ENCODE measurements at places on chromosomes 5 and 9. TPM values are rescaled to one million over a fixed set of nuclear protein-coding genes. Genes with fewer than 3 reads are reported as not detected.

GRCh38 chr5:27158775-27159174 lies 120.4 kb upstream of the CDH9 start:
- H3K4me1 ChIP-seq, result no peaks in the 10 kb centered on the region
- H3K27ac ChIP-seq, result no peak overlapping the region
- no peaks in the 10 kb centered on the region for H3K36me3 ChIP-seq
- no peaks in the 10 kb centered on the region for H3K27me3 ChIP-seq

DNA sequence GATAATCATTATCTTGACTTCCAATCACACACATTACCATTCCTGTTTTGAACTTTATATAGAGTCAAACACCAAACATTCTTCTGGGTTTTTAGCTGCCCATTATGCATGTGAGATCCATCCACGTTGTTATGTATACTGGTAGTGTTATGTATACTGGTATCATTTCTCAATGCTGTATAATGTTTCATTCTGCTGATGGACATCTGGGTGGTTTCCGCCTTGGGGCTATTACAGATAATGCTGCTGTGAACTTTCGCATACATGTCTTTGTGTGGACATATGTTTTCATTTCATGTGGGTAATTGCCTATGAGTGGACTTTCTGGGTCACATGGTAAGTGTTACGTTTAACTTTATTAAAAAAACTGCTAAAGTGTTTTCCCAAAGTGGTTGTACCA lies 217.8 kb upstream of the EFNA5 start:
- H3K27me3 ChIP-seq, result no peaks in the 10 kb centered on the region
- no peaks in the 10 kb centered on the region for H3K36me3 ChIP-seq
- H3K27ac ChIP-seq, result no peak overlapping the region
- no peak for DNase-seq

CTNND2 gene
- total RNA-seq, result 0.35 TPM

- H3K4me3 ChIP-seq, result no peak overlapping the region
- H3K36me3 ChIP-seq, result no peaks in the 10 kb centered on the region
- no peak for DNase-seq
- H3K27ac ChIP-seq, result no peak overlapping the region
Measured at GRCh38 chr5:162543437-162543836, 475.9 kb downstream of the GABRG2 start.

DNA sequence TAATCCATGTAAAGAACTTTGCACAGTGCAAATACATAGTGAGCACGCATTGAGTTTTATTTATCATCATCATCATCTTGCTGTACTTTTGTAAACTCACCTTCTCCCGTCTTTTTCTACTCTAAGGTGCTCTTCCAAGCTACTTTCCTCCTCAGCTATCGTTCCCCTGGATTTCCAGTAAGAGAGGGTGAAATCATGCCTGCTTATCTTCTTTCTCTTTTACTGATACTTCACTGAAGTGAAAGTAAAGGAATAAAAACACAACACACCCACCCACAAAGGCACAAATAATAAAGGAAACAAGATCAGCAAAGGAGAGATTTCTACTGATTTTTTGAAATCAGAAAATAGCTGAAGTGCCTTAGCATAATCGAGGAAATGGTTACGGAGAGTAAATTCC lies 509.9 kb downstream of the RAB3C start:
- H3K4me3 ChIP-seq, result no peak overlapping the region
- H3K4me1 ChIP-seq, result no peaks in the 10 kb centered on the region
- no peaks in the 10 kb centered on the region for H3K27me3 ChIP-seq
- no peaks in the 10 kb centered on the region for H3K36me3 ChIP-seq

DNA sequence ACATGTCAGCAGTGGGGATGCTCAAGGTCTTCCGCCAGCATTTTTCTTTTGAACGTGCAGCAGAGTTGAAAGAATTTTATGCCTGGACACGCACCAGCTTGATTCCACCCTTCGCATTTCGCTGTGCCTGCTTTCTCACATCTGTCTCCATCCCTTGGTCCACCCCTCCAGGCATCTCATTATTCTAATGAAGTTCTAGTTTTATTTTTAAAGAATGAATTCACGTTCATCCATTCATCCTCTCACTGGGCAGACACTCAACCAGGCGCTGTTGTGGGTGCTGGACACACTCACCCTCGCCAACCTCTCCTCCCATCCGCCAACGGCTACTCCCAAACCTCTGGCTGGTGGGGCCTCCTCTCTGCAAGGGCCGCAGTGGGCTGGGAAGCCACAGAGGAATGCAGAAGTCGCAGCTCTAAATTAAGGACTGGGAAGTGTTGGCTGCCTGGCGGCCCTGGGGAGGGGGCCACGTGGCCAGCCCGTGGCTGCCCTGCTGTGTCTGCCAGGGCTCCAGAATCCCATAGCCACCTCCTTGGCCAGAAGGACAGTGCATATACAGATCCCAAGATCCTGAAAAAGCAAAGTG lies 6.7 kb downstream of the SUSD3 start:
- H3K36me3 ChIP-seq, result no peaks in the 10 kb centered on the region
- H3K4me3 ChIP-seq, result no peak overlapping the region
- no peaks in the 10 kb centered on the region for H3K27me3 ChIP-seq

GRCh38 chr5:59760785-59761348 lies 132.7 kb downstream of the PDE4D start:
- H3K4me1 ChIP-seq, result no peaks in the 10 kb centered on the region
- no peak overlapping the region for H3K4me3 ChIP-seq
- no peak for DNase-seq
- no peaks in the 10 kb centered on the region for H3K27me3 ChIP-seq
- no peak overlapping the region for H3K27ac ChIP-seq
- no peaks in the 10 kb centered on the region for H3K36me3 ChIP-seq

- no peaks in the 10 kb centered on the region for H3K27me3 ChIP-seq
- no peak for DNase-seq
- H3K36me3 ChIP-seq, result peaks cover 6% of the 10 kb centered on the region
- peaks cover 7% of the 10 kb centered on the region for H3K4me1 ChIP-seq
Measured at GRCh38 chr5:131532031-131532640, 102.9 kb downstream of the RAPGEF6 start.

FGF10 gene
- not detected for total RNA-seq

DNA sequence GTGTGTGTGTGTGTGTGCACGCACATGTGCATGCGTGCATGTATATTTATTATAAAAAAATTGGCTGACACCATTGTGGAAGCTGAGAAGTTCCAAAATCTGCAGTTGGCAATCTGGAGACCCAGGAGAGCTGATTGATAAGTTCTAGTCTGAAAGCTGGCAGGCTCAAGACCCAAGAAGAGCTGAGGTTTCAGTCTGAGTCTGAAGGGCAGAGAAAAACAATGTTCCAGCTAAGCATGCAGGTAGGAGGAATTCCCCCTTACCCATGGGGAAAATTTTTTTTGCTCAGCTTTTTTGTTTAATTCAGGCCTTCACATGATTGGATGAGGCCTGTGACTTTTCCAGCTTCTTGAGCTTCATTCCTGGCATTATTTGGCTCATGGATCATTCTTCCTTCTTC lies 31.2 kb upstream of the ACTBL2 start:
- no peaks in the 10 kb centered on the region for H3K27me3 ChIP-seq
- DNase-seq, result no peak
- no peaks in the 10 kb centered on the region for H3K36me3 ChIP-seq

- no peaks in the 10 kb centered on the region for H3K4me1 ChIP-seq
- peaks cover 52% of the 10 kb centered on the region for H3K27me3 ChIP-seq
- no peak overlapping the region for H3K27ac ChIP-seq
- no peak overlapping the region for H3K4me3 ChIP-seq
Measured at GRCh38 chr5:3592298-3592697, 3.3 kb upstream of the IRX1 start.

DNA sequence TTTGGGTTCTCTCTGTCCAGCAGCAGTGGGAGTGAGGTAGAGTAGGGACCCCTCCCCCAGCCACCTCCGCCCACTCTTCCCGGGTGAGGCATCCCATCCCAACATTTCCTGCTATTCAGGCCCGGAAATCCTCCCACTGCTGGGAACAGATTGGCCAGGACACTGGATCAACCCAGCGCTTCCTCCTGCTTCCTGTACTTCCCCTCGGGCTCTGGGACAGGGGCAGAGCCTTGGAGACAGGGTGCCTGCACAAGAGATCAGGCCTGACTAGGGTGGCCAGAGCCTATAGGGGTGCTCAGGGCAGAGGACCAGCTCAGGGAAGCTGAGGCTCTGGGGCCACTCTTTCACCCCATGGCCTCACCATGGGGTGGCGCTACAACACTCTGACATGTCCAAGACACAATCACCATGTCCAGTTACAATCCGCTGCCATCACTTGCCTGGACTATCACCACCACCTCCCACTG lies 14.5 kb downstream of the SH2D3C start:
- no peaks in the 10 kb centered on the region for H3K27me3 ChIP-seq
- no peak overlapping the region for H3K4me3 ChIP-seq

DNA sequence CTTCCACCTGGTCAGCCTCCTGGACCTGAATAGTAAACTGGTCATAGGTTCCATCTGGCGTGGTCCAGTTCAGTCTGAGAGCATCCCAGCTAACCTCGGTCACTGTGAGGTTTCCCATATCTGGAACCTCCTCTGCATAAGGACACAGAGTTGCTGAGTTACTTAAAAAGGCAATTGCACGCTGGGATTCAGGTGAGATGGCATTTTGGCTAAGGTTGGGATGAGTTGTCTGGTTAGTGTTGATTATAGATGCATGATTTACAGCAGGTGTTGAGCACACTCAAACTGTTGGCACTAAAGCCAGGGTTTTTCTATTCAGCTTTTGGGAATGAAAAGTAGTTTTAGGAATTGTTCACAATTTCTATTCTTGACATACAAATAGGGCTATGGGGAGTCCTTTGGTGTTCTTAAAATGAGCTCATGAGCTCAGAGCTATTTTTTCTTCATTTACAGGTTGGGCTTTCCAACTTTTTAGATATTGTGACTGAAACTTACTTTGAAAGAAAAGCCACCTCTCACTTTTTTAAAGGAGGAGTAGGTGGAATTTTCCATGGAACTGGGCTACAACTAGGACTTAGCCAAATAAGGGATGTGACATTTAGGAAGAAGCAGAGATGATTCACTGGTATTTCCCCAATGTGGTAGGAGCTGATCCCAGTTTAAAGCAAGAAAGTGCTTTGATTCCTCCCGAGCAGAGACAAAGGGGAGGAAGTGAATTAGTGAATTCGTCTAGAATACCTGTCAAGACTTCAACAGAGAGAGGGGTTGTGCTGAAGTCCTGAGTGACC lies 54.7 kb downstream of the TNC start:
- no peaks in the 10 kb centered on the region for H3K4me1 ChIP-seq
- H3K36me3 ChIP-seq, result no peaks in the 10 kb centered on the region
- no peak overlapping the region for H3K4me3 ChIP-seq

GRCh38 chr5:127367029-127367428 lies 76.4 kb downstream of the MEGF10 start:
- no peak overlapping the region for H3K4me3 ChIP-seq
- H3K36me3 ChIP-seq, result no peaks in the 10 kb centered on the region
- H3K4me1 ChIP-seq, result no peaks in the 10 kb centered on the region
- DNase-seq, result no peak

FOXD4L3 gene
- not detected for total RNA-seq

PCDHB8 gene
- total RNA-seq, result not detected

C5orf58 gene
- total RNA-seq, result 2.4 TPM

- no peak for DNase-seq
- H3K27me3 ChIP-seq, result no peaks in the 10 kb centered on the region
- H3K4me1 ChIP-seq, result no peaks in the 10 kb centered on the region
- no peak overlapping the region for H3K4me3 ChIP-seq
Measured at GRCh38 chr9:106775960-106776359, 87.0 kb upstream of the ZNF462 start.

- H3K27me3 ChIP-seq, result no peaks in the 10 kb centered on the region
- peaks cover 36% of the 10 kb centered on the region for H3K4me1 ChIP-seq
- H3K27ac ChIP-seq, result no peak overlapping the region
- no peak overlapping the region for H3K4me3 ChIP-seq
- no peak for DNase-seq
Measured at GRCh38 chr5:177372034-177372896, 12.0 kb upstream of the SLC34A1 start.

DNA sequence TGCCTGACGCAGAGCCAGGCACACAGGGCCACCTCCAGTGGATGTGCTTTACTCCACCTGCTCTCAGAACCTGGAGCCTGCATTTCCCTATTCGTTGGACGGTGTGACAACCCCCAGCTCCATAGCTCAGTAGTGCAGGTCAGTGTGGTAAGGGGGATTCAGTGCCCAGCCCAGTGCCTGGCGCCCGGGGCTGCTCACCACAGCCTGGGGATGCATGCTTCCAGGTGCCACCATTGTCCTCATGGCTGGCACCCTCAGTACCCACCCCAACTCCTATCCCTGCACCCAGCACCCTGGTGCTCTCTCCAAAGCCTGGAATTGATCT lies 32.8 kb upstream of the ADAMTS2 start:
- H3K4me3 ChIP-seq, result no peak overlapping the region
- no peak overlapping the region for H3K27ac ChIP-seq
- peaks cover 18% of the 10 kb centered on the region for H3K27me3 ChIP-seq
- no peaks in the 10 kb centered on the region for H3K36me3 ChIP-seq

- H3K27ac ChIP-seq, result no peak overlapping the region
- H3K4me3 ChIP-seq, result no peak overlapping the region
- H3K4me1 ChIP-seq, result no peaks in the 10 kb centered on the region
- DNase-seq, result no peak
Measured at GRCh38 chr9:16732546-16732945, 137.9 kb downstream of the BNC2 start.

DNA sequence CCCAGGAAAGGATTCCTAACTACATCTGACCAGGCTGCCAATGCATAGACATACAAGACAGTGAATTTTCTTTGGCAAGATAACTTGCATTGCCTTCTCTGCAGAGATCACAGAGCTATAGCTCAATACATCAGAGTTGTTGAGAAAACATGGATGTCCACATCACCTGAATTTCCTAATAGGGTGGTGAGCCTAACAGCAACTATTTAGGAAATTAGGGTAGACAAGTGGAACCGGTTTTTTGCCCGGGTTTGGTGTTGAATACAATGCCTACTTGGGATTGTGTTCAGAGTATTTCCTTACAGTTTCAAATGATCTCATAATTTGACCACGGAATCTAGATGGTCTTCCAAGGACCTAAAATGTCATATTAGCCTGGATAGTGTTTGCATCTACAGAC lies 262.7 kb downstream of the KIF4B start:
- H3K27ac ChIP-seq, result no peak overlapping the region
- no peak overlapping the region for H3K4me3 ChIP-seq
- H3K36me3 ChIP-seq, result no peaks in the 10 kb centered on the region
- H3K27me3 ChIP-seq, result no peaks in the 10 kb centered on the region
- DNase-seq, result no peak
- no peaks in the 10 kb centered on the region for H3K4me1 ChIP-seq

SLC6A19 gene
- total RNA-seq, result 1.6 TPM

IFNE gene
- not detected for total RNA-seq

DNA sequence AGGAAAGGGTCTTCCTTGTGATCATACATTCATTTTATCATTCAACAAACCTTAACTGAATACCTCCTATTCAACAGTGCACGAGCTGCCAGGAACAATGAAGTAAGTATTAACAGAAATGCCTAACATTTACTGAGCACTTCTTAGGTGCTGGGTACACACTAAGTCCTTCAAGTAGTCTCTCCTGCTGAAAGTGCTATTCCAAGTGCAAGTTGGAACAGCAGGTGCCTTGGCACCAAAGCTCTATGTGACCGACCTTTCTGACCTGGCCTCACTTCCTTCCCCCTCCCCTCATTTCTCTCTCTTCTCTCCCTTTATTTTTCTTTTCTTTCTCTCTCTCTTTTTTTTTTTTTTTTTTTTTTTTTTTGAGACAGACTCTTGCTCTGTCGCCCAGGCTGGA lies 94.5 kb downstream of the GRIA1 start:
- H3K27ac ChIP-seq, result no peak overlapping the region
- H3K36me3 ChIP-seq, result no peaks in the 10 kb centered on the region
- no peak overlapping the region for H3K4me3 ChIP-seq
- H3K4me1 ChIP-seq, result no peaks in the 10 kb centered on the region

Data from K562 (cell line).